Chondrocyte (in vitro differentiated cells): ENCODE measurements at places on chromosomes 1 and 21. TPM values are rescaled to one million over a fixed set of nuclear protein-coding genes. Genes with fewer than 3 reads are reported as not detected.

AADACL4 gene
- not detected in 3 replicates for total RNA-seq

MCOLN3 gene
- total RNA-seq: 0.21 TPM in 1 of 3 replicates, not detected in the others

GPX7 gene
- total RNA-seq: 43.7 to 83.8 TPM (median 82.9 TPM) in 3 replicates

SNRPE gene
- 69.5 to 86.0 TPM (median 73.0 TPM) in 3 replicates for total RNA-seq

DDI2 gene
- 17.5 to 23.2 TPM (median 20.0 TPM) in 3 replicates for total RNA-seq

ELF3 gene
- total RNA-seq: 0.10 to 0.40 TPM (median 0.36 TPM) in 3 replicates

OR6K3 gene
- total RNA-seq: not detected in 3 replicates

SPRR2B gene
- total RNA-seq: not detected in 3 replicates

SLC41A1 gene
- 21.8 to 23.6 TPM (median 23.5 TPM) in 3 replicates for total RNA-seq

- no peak overlapping the region for H3K27ac ChIP-seq
- DNase-seq: no peak
- H3K4me3 ChIP-seq: no peak overlapping the region
- H3K36me3 ChIP-seq: peaks cover 3% of the 10 kb centered on the region
These were observed 437.0 kb downstream of the LMO4 start for GRCh38 chr1:87765681-87766070.

DNA sequence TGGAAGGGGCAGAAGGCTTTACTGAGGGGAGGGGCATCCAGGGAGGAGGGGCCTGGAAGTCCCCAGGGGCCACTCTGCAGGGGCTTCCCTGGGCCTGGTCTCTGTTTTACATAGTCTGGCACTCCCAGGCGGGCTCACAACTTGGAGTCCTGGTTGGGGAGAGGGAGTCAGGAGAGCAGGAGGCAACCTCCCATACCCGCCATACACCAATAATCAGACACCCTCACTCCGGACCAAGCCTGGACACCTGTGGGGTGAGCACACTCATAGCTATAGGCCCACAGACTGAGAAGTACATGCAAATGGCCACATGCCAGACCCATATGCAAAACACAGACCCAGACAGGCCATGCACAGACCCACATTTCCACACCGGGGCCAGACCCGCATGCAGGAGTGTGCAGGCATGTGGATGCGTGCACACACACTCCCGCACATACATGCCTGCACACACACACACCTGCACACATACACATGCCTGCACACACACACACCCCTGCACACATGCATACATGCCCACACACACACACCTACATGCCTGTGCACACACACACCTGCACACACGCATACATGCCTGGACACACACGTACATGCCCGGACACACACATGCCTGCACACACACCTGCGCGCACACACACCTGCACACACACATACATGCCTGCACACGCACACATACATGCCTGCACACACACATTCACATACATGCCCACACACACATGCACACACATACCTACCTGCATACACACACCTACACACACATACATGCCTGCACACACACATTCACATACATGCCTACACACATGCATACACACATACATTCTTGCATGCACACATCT lies 89.5 kb upstream of the RUNX3 start:
- H3K4me3 ChIP-seq: no peak overlapping the region
- no peaks in the 10 kb centered on the region for H3K36me3 ChIP-seq
- H3K4me1 ChIP-seq: peaks cover 55% of the 10 kb centered on the region
- DNase-seq: no peak
- H3K27me3 ChIP-seq: no peaks in the 10 kb centered on the region

- no peaks in the 10 kb centered on the region for H3K36me3 ChIP-seq
- no peak for DNase-seq
- peaks cover 6% of the 10 kb centered on the region for H3K4me1 ChIP-seq
These were observed 7.0 kb upstream of the PLEKHA6 start for GRCh38 chr1:204366759-204367158.

GRCh38 chr1:47797575-47797974 lies 199.6 kb downstream of the TRABD2B start:
- peaks cover 7% of the 10 kb centered on the region for H3K4me1 ChIP-seq
- H3K36me3 ChIP-seq: peaks cover 1% of the 10 kb centered on the region
- no peak overlapping the region for H3K27ac ChIP-seq
- DNase-seq: no peak

GRCh38 chr1:17924578-17924977 lies 169.4 kb downstream of the ACTL8 start:
- H3K27me3 ChIP-seq: peaks cover 19% of the 10 kb centered on the region
- no peak for DNase-seq
- H3K4me1 ChIP-seq: no peaks in the 10 kb centered on the region
- H3K36me3 ChIP-seq: no peaks in the 10 kb centered on the region

DNA sequence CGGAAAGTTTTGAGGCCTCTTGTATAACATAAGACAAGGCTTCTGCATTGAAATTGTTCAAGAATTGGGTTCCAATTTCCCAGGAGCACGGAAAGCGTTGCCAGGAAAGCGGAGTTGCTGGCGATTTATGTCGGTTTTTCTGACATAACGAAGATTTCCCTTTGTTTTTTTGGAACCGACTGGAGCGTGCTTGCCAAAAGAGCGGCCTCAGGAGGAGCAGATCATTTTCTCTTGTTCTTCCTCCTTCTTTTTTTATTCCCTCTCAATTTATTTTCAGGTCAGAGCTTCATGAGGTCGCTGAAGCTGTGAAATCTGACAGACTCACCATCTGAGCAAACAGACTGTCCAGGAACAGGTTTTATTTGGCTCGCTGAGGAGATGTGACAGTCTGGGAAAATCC lies 275.5 kb downstream of the CAMTA1 start:
- peaks cover 25% of the 10 kb centered on the region for H3K27me3 ChIP-seq
- DNase-seq: no peak
- no peak overlapping the region for H3K27ac ChIP-seq
- no peaks in the 10 kb centered on the region for H3K4me1 ChIP-seq
- H3K36me3 ChIP-seq: peaks cover 2% of the 10 kb centered on the region

DNA sequence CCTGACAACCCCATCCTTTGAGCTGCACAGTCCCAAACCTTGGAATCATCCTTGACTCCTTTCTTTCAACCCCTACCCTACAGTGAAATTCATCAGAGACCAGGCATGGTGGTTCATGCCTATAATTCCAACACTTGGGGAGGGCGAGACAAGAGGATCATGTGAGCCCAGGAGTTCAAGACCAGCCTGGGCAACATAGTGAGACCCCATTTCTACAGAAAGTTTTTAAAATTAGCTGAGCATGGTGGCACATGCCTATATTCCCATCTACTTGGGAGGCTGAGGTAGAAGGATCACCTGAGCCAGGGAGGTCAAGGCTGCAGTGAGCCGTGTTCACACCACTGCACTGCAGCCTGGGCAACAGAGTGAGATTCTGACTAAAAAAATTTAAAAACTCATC lies 34.5 kb downstream of the RERE start:
- no peaks in the 10 kb centered on the region for H3K27me3 ChIP-seq
- H3K27ac ChIP-seq: no peak overlapping the region
- no peak for DNase-seq
- H3K4me1 ChIP-seq: peaks cover under 1% of the 10 kb centered on the region

GRCh38 chr1:46596846-46597245 lies 7.2 kb downstream of the MKNK1 start:
- DNase-seq: no peak
- H3K27me3 ChIP-seq: no peaks in the 10 kb centered on the region
- H3K36me3 ChIP-seq: peaks cover 16% of the 10 kb centered on the region

- DNase-seq: no peak
- H3K36me3 ChIP-seq: no peaks in the 10 kb centered on the region
- H3K27me3 ChIP-seq: no peaks in the 10 kb centered on the region
- peaks cover 44% of the 10 kb centered on the region for H3K4me1 ChIP-seq
- peak overlapping the region; percentile 94 for H3K27ac ChIP-seq
These were observed 292.4 kb upstream of the USP24 start for GRCh38 chr1:55507578-55507931.

GRCh38 chr1:70041317-70042045 lies 163.9 kb downstream of the LRRC40 start:
- H3K27me3 ChIP-seq: no peaks in the 10 kb centered on the region
- no peak overlapping the region for H3K4me3 ChIP-seq
- DNase-seq: no peak
- peaks cover 40% of the 10 kb centered on the region for H3K4me1 ChIP-seq
- no peaks in the 10 kb centered on the region for H3K36me3 ChIP-seq

GRCh38 chr1:100683448-100684349 lies 35.8 kb upstream of the VCAM1 start:
- H3K27ac ChIP-seq: no peak overlapping the region
- H3K27me3 ChIP-seq: peaks cover 10% of the 10 kb centered on the region
- H3K4me1 ChIP-seq: no peaks in the 10 kb centered on the region
- H3K4me3 ChIP-seq: no peak overlapping the region
- DNase-seq: no peak

GRCh38 chr1:154265586-154265985 lies 6.8 kb upstream of the HAX1 start:
- peak overlapping the region; percentile 32 for H3K27ac ChIP-seq
- no peaks in the 10 kb centered on the region for H3K27me3 ChIP-seq
- no peak for DNase-seq
- no peaks in the 10 kb centered on the region for H3K4me1 ChIP-seq
- H3K4me3 ChIP-seq: no peak overlapping the region

DNA sequence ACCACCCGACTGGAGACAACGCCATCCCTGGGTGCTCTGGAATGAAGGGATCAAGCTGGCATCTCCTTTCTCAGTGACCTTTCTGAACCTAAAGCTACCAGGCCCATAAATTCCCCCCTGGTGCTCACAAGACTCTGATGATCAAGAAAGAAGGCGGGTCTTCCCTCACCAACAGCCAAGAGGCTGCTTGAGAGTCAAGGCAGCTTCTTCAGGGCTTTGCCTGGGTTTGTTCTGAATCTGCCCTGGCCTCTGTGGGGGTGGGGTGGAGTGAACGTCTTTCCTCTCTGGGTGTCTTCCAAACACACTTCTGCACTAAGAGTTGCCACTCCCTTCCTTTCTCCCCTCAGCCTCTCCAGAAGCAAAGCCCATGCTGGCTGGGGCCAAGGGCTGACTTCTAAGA lies 36.1 kb downstream of the CD247 start:
- H3K4me3 ChIP-seq: no peak overlapping the region
- no peaks in the 10 kb centered on the region for H3K36me3 ChIP-seq
- DNase-seq: no peak
- H3K27me3 ChIP-seq: peaks cover 19% of the 10 kb centered on the region
- H3K27ac ChIP-seq: no peak overlapping the region

DNA sequence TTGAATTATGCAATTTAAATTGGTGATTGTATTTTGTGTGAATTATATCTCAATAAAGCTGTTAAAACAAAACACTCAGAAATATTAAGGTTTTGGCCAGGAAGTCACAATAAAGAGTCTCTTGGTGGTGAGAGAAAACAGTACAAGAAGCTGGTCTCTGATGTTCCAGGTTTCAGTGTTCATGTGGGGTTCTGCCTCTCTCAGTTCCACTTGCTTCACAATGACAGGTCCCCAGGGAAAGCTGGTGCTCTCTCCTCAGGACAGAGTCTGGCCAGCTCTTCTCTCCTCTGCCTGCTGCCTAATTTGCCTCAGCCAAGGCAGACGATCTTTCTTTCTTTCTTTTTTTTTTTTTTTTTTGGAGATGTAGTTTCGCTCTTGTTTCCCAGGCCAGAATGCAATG lies 342.9 kb upstream of the PLXNA2 start:
- H3K4me1 ChIP-seq: no peaks in the 10 kb centered on the region
- no peaks in the 10 kb centered on the region for H3K36me3 ChIP-seq
- H3K27ac ChIP-seq: no peak overlapping the region
- DNase-seq: no peak
- no peak overlapping the region for H3K4me3 ChIP-seq

DNA sequence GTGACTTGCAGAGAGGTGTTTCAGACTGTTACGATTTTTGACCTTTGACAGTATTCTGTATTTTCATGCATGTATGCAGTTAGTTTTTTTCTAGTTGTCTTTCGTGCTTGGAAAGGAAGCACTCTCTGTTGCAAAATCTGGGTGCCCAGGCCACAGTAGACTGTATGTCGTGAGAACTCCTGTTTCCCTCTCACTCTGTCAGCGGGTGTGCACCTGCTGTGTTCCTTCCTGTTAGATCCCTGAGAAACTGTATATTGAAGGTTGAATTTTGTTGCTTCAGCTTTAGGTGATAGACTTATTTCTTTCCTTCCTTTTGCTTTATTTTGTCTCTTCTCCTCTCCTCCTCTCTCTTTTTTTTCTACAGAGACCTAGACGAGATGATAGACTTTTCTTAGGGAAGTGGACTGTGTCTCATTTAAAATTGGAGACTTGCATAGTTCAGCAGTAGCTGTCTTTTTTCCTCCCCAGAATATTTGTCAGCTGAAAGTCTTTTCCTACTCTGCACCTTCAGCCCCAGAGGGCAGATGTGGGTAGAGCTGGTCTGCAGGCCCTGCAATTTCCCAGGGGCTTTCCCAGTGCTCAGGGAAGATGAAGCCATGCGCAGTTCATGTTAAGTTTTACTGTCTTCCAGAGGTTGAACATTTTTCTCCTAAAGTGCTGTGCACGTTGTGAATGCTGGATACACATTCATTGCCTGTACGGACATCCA lies 1.4 kb downstream of the TRAPPC10 start:
- H3K4me3 ChIP-seq: peak overlapping the region; percentile 82
- no peak for DNase-seq
- H3K4me1 ChIP-seq: peaks cover 70% of the 10 kb centered on the region
- no peaks in the 10 kb centered on the region for H3K36me3 ChIP-seq
- no peaks in the 10 kb centered on the region for H3K27me3 ChIP-seq
- H3K27ac ChIP-seq: peak overlapping the region; percentile 87

- H3K36me3 ChIP-seq: peaks cover 24% of the 10 kb centered on the region
- no peak overlapping the region for H3K4me3 ChIP-seq
- H3K4me1 ChIP-seq: peaks cover 35% of the 10 kb centered on the region
- DNase-seq: no peak
- no peaks in the 10 kb centered on the region for H3K27me3 ChIP-seq
These were observed 3.3 kb downstream of the SSBP3 start for GRCh38 chr1:54402896-54403295.

DNA sequence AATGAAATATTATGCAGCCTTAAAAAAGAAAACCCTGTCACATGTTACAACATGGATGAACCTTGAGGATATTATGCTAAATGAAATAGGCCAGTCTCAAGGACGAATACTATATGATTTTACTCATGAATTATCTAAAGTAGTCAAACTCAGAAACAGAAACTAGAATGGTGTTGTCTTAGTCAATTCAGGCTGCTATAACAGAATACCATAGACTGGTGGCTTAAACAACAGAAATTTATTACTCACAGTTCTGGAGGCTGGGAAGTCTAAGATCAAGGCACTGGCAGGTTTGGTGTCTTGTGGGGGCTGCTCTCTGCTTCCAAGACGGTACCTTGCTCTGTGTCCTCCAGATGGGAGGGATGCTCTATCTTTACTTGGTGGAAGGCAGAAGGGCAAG lies 113.8 kb upstream of the DNAH14 start:
- no peak overlapping the region for H3K4me3 ChIP-seq
- H3K27ac ChIP-seq: no peak overlapping the region
- H3K27me3 ChIP-seq: peaks cover 25% of the 10 kb centered on the region
- no peaks in the 10 kb centered on the region for H3K4me1 ChIP-seq
- no peaks in the 10 kb centered on the region for H3K36me3 ChIP-seq
- no peak for DNase-seq
